Skin of body (tissue), 3 donors: ENCODE measurements at places on chromosomes 16 and 17. TPM values are rescaled to one million over a fixed set of nuclear protein-coding genes. Genes with fewer than 3 reads are reported as not detected.

WNT3 gene
- total RNA-seq: 10.5 TPM

MT1A gene
- 1.4 TPM for total RNA-seq

KANSL1 gene
- total RNA-seq: 112 TPM

TP53TG3F gene
- total RNA-seq: not detected

SNX20 gene
- 1.4 TPM for total RNA-seq

HID1 gene
- 4.0 TPM for total RNA-seq

CCL18 gene
- not detected for total RNA-seq

SULT1A4 gene
- total RNA-seq: 2.1 TPM

PRR35 gene
- total RNA-seq: not detected

PTGES3L gene
- 4.8 TPM for total RNA-seq

TBC1D16 gene
- 18.3 TPM for total RNA-seq

MYL11 gene
- 921 TPM for total RNA-seq

EFCAB5 gene
- 0.99 TPM for total RNA-seq

PLA2G10 gene
- total RNA-seq: not detected

SLC12A3 gene
- total RNA-seq: not detected

CASKIN1 gene
- total RNA-seq: 0.79 TPM

GAST gene
- total RNA-seq: not detected

CBLN1 gene
- 0.30 TPM for total RNA-seq

KRT25 gene
- total RNA-seq: 608 TPM

CCL13 gene
- total RNA-seq: 10.3 TPM

RGS11 gene
- 2.4 TPM for total RNA-seq

TNFRSF13B gene
- total RNA-seq: not detected

KRTAP2-1 gene
- total RNA-seq: 3.4 TPM

NPIPB2 gene
- 10.7 TPM for total RNA-seq

NAGS gene
- 0.49 TPM for total RNA-seq

SKAP1 gene
- total RNA-seq: 0.89 TPM

TP53I13 gene
- 24.3 TPM for total RNA-seq

CCL1 gene
- not detected for total RNA-seq

ODAD4 gene
- total RNA-seq: 0.89 TPM

TEKT3 gene
- total RNA-seq: 1.4 TPM

MFAP4 gene
- total RNA-seq: 126 TPM

SEPTIN1 gene
- 0.69 TPM for total RNA-seq

POLR3K gene
- total RNA-seq: 3.7 TPM

PLEKHG4 gene
- total RNA-seq: 16.1 TPM

TSNAXIP1 gene
- 0.59 TPM for total RNA-seq

ADAP2 gene
- total RNA-seq: 10.1 TPM

OR2C1 gene
- 0.30 TPM for total RNA-seq

IGSF6 gene
- 4.9 TPM for total RNA-seq

TEX19 gene
- not detected for total RNA-seq

PYY gene
- total RNA-seq: not detected

LIG3 gene
- 40.7 TPM for total RNA-seq
